ENCODE measurements at places on chromosomes 11 and 22.

GRCh38 chr22:19905347-19906276, 36.0 kb upstream of the COMT start:
- no peak for ATAC-seq

DNA sequence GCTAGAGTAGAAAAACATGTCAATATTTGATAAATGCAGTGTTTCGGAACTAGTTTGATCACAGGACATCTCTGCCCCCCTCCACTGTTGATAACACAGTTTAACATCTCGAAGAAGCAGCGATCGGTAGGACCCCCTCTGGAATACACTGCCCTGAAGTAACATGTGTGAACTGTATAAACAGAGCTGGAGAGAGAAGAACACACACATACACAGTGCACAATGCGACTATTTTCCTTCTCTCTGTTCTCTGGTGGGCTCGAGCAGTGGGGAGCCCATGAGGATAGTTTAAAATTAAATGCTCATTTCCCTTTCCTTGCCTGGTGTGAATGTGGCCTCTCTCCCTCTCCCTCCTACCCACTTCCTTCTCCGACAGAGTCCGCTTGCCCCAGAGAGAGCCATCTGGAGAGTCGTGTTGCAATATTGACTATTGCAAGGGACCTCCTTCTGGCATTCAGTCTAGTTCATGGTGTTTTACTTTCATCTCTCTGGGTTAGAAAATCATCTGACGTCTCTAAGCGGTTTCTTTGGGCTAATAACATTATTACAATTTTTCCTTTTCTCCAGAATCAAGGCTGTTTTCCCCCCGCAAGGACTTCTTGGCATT, 51.6 kb upstream of the BARX2 start:
- peak; percentile 84 for ATAC-seq

- ATAC-seq: no peak
Observed at GRCh38 chr11:95104121-95104830, 14.6 kb downstream of the ENDOD1 start.

DNA sequence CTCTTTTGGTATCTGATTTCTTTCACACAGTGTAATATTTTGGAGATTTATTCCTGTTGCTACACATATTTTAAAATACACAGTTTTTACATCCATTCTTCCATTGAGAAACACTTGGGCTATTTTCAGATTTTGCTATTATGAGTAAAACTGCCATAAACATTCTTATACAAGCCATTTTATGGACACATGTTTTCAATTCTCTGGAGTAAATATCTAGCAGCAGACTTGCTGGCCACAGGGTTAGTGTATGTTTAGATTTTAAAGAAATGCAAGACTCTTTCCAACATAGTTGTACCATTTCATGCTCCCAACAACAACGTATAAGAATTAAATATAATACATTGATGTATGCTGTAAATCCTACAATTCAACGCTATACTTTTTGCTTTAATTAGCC, 360.8 kb upstream of the PITPNB start:
- ATAC-seq: no peak

GRCh38 chr11:14861680-14862079, 30.4 kb downstream of the CYP2R1 start:
- no peak for ATAC-seq

- no peak for ATAC-seq
Observed at GRCh38 chr11:34757026-34757451, 136.1 kb downstream of the EHF start.

DNA sequence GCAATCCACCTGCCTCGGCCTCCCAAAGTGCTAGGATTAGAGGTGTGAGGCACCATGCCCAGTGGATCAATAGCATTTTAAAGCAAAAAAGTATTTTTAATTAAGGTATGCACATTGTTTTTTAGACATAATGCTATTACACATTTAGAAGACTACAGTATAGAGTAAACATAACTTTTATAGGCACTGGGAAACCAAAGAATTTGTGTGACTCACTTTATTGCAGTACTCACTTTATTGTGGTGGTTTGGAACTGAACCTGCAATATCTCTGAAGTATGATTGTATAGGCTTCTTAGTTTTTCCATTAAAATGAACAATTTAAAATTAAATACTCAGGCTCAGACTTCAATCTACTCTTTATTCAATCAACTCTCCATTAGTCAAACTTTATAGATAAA, 17.5 kb upstream of the CD3E start:
- ATAC-seq: no peak

DNA sequence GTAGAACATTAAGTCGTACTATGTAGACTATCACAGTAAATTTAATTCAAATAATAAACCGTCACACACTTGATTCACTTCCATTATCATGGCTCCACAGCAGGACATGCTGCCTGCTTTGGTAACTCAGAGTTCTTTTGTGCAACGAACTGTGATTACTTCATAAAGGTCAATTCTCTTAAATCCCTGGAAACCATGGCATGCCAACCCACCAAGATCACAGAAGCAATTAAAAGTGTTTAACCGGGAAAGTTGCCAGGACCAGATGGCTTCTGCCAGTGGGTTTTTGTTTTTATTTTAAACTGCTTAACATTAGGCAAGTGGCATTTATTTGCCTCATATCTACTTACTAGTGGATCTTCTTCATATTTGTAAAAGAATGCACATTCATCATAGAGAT, 1162.1 kb downstream of the DLG2 start:
- ATAC-seq: no peak

GRCh38 chr22:50436841-50437341, 37.9 kb downstream of the SBF1 start:
- ATAC-seq: no peak

Measured in gastroesophageal sphincter (tissue), 4 donors.